Activated CD4-positive, alpha-beta T cell treated with anti-CD3 and anti-CD28 coated beads for 48 hours (primary cell): ENCODE measurements at places on chromosomes 7 and 10.

- DNase-seq, result no peak
Measured at GRCh38 chr10:75999001-75999400, 567.6 kb downstream of the LRMDA start.

DNA sequence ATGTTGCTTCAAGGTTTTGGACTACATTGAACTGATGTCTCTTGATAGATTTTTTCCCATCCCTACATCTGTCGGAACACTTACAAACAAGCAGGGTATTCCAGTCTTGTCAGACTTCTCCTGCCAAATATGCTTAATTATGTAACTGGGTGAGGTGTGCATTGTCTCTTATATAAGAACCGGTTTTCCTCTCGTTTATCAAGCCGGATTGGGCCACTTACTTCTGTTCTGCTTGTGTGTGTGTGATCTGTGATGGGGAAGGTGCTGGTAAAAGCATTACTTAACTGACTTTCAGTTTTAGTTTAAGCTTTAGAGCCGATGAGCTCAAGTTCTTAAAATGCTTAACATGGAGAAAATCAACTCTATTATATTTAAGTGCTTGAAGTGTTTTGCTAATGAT is 57.9 kb downstream of the OTUD1 start:
- no peak for DNase-seq

- no peak for DNase-seq
Measured at GRCh38 chr7:107035446-107035845, 9.1 kb upstream of the PRKAR2B start.

DNA sequence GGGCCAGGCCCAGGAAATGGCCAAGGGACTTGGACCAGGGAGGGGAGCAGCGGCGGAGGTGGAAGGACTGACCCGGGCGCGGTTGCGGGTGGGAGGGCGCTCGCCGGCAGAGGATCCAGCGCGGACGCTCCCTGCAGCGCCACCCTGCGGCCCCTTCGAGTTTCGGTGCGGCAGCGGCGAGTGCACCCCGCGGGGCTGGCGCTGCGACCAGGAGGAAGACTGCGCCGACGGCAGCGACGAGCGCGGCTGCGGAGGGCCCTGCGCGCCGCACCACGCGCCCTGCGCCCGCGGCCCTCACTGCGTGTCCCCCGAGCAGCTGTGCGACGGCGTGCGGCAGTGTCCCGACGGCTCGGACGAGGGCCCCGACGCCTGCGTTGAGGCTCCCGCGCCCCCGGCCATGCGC is 16.8 kb upstream of the ZNF467 start:
- peak; percentile 74 for DNase-seq

DNA sequence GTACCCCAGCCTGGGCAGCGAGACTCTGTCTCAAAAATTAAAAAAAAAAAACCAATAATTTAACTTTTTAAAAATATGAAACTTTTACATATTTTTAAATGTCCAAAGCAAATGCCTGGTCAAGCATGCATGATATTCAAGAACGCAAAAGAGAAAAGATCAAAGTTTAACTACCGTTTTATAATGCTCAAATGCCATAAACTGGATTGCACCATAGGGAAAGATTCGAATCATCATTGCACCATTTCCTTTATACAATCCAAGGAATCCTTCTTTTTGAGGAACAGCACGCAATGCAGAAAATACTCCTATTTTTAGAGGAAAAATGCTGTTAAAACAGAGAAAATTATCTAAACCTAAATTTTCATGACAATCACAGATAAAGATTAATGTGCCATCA is 20.9 kb downstream of the SLC25A16 start:
- no peak for DNase-seq
